Fibroblast of skin of abdomen (primary cell): ENCODE measurements at places on chromosomes 1 and 21.
A peak's percentile ranks its signal among the peaks of the same experiment; 100 is the strongest.

DNA sequence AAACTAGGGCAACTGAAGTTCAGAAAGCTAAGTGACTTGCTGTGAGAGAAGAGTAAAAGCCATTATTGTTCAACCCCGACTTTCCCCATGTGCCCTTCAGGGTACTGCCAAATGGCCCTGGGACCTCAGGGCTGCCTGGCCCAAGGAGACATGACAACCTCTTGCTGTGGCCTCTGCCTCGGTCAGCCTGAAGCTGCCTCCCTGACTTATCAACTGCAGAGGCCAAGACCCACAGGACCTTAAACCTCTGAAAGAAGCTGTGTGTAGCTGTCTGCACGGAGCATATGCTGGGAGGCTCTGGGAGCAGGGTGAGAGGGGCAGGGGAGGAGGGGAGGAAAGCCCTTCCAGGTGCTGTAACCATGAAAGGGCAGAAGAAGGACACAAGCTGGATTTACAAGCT is 35.9 kb downstream of the HMGB4 start:
- DNase-seq, result no peak

- DNase-seq, result no peak
Measured at GRCh38 chr1:179812501-179813292, 64.9 kb downstream of the TOR1AIP2 start.

DNA sequence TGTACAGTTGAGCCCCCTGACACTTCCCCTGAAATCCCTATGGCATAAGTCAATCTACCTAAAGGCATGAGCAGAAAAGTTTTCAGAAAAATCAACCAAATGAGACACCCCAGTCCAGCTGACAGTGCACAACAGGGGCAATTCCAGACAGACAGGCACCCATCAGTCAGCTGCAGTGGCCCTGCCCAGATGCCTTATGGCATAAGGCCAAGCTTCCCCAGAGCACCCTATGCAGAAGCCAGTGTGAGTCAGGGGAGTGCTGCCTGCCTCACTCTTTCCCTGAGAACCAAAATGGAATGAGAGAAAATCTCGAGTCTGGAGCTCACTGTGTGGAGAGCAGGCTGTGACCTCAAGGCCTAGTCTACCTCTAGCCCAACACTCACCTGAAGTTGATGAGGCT is 38.1 kb downstream of the MRAP start:
- peak; percentile 35 for DNase-seq

DNA sequence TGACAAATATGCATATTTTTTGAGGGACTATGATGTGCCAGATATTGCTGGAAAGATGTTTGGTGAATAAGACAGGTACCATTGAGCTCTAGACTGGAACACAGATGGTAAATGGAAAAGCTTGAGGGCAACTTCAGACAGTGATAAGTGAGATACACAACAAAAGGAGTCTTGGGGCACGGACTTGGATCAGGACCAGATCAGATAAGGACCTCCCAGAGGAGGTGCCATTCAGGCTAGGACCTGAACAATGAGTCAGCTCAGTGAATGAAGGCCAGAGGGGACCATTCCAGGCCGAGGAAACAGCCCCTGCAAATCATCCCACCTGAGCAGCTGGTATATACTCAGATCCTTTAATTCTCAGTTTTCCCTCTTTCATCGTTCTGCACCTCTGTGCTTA is 1.8 kb upstream of the KCNJ15 start:
- DNase-seq, result no peak

GRCh38 chr21:41761211-41761933 is 5.5 kb downstream of the RIPK4 start:
- no peak for DNase-seq

GRCh38 chr1:243354511-243355153 is 98.8 kb downstream of the SDCCAG8 start:
- no peak for DNase-seq

GRCh38 chr1:10634428-10635084 is 159.8 kb downstream of the PEX14 start:
- peak; percentile 17 for DNase-seq

- peak; percentile 39 for DNase-seq
Measured at GRCh38 chr1:39691383-39692151, at the start of gene HPCAL4. Gene HPCAL4, minus strand, starts transcription at chr1:39691433. Its CDS starts 6,830 bp downstream, at chr1:39684603.

DNA sequence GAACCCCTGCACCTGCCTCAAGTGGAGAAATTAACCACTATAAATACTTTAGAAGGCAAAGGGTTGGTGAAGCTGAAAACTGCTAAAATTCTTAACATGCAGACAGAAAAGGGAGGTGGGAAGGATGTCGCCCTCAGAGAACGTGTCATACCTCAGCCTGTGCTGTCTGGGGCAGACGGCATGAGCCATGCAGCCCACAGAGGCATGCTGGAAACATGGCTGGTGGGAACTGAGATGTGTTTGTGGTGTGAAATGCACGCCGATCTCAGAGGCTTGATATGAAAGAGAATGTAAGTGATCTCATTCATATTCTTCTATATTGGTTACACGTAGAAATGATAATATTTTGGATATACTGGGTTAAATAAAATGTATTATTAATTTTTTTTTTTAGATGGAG is 16.3 kb downstream of the AGPAT3 start:
- no peak for DNase-seq

- DNase-seq, result peak; percentile 38
Measured at GRCh38 chr21:45954261-45954660, 27.3 kb upstream of the COL6A1 start.

DNA sequence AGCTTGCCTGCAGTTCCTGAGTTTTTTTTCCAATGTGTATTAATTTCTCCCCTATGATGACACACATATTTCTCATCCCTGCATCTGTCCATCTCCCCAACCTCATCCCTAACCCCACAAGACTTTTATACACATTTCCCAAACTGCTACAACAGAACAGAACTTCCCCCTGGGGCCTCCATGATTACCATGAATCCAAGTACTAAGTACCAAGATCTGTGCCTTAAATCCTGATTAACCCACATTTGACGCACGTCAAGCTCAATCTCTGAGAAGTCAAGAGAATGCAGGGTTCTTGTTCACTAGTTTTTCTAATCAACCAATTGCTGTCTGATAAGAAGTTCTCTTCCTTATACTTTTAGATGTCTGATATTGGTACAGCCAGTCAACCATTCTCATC is 9.7 kb downstream of the HMGN1 start:
- no peak for DNase-seq

- DNase-seq, result no peak
Measured at GRCh38 chr21:23644768-23645167, 1962.5 kb downstream of the MRPL39 start.

GRCh38 chr1:60114745-60115318 is 41.3 kb upstream of the C1orf87 start:
- no peak for DNase-seq

DNA sequence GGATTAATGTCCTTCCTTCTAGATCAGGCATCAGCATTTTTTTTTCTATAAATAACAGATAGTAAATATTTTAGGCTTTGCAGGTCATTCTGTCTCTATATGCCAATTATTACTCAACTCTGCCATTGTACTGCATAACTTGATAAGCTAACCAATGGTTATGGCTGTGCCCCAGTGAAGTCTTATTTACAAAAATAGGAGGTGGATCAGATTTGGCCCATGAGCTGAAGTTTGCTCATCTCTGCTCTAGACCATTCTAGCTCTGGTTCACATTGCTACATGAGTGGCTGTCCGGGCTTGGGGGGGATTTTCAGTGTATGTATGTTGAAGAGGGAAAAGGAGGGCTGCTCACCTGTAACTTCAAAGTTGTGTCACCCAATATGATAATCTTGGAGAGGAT is 10.1 kb downstream of the RAB7B start:
- no peak for DNase-seq

DNA sequence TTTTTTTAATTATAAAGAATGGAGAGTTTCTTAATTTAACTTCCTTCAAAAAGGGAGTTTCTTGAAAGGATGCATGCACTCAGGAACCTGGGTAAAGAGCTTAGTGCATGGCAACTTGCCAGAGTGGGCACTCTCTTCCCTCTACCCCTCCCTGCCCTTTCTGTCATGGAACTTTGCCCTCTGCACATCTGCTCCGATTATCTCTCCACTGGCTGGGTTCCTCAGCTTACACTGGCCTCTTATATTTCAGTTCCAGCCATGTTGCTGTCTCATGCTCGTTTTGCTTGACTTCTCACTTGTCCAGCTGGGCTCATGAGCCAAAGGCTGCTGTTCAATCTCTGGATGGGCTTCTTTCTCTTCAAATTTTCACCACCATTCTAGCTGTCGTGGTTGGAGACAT is 87.0 kb downstream of the NCAM2 start:
- DNase-seq, result no peak

DNA sequence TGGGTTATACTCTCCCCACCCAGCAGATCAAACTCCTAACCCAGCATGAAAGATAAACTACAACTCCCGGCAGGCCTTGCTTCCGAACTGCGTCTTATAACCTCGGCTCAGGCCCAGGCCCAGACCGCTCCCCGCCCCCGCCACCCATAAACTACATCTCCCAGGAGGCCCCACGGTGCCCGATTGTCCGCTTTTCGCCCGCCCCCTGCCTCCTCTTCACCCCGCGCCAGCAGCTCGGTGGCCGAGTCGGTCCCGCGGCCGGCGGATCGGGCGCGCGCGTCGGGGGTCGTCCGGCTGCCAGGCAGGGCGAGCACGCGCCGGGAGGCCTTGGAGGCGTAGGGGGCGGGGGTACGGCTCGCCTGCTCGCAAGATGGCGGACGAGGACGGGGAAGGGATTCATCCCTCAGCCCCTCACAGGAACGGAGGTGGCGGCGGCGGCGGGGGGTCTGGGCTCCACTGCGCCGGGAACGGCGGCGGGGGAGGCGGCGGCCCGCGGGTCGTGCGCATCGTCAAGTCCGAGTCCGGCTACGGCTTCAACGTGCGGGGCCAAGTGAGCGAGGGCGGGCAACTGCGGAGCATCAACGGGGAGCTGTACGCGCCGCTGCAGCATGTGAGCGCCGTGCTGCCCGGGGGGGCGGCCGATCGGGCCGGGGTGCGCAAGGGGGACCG is at the start of gene SNX27:
Gene SNX27, plus strand, starts transcription at position 219 of the 669 bp plus-strand sequence. Its CDS starts 152 bp downstream, at position 371.
- DNase-seq, result peak; percentile 93

- DNase-seq, result no peak
Measured at GRCh38 chr1:187873126-187873525, 1044.4 kb downstream of the PLA2G4A start.

DNA sequence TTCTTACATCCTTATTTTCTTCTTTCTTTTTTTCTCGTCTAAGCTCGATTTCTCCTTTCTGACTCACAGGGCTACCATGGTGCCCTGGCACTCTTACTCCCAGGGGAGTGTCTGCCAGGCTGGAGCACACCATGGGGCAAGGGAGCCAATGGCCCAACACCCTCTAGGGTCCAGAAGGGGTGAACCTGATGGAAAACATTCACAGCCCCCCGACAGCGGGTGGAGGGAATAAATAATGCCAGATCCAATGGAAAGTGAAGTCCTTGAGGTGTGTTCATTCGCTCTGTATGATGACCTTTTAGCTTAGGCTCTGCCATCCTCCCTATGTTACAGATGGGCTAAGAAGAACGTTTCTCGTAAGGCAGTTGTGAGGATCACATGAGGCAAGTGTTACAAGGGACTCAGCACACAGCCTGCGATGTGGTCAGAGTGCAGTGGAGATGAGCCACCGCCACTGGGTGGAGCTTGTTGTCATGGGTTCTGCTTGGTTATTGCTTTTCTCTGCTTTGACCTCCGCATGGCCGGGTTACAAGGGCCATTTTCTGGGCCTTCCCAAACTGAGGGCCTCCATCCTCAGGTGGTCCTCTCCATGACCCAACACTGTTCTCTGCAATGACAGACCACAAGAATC is 3.5 kb upstream of the FCMR start:
- no peak for DNase-seq

- no peak for DNase-seq
Measured at GRCh38 chr21:45270306-45270821, 17.3 kb downstream of the POFUT2 start.

- no peak for DNase-seq
Measured at GRCh38 chr1:160053548-160054365, 16.2 kb downstream of the KCNJ10 start.

GRCh38 chr1:46645815-46646214 is 22.3 kb downstream of the ATPAF1 start:
- no peak for DNase-seq
